NCI-H1092 (cell line): ENCODE measurements at places on chromosomes 16 and 17.

DNA sequence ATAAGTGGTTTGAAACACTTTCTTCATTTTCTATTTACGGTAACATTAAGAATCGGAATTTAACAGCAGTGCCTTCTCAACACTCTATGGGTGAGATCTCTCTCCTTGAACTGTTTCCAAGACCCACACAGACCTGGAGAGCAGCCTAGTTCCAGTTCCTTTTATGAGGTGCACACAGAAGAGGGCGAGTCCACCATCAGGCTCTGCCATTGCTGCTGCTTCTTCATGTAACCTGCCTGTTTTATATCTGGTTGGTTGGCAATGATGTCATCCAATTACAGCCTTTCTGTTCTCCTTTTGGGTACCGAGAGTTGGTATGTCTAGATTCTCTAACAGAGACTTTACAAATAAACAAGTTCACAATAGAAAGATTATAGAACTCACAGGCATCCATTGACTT lies 225.7 kb downstream of the UTP18 start:
- no peak for DNase-seq

DNA sequence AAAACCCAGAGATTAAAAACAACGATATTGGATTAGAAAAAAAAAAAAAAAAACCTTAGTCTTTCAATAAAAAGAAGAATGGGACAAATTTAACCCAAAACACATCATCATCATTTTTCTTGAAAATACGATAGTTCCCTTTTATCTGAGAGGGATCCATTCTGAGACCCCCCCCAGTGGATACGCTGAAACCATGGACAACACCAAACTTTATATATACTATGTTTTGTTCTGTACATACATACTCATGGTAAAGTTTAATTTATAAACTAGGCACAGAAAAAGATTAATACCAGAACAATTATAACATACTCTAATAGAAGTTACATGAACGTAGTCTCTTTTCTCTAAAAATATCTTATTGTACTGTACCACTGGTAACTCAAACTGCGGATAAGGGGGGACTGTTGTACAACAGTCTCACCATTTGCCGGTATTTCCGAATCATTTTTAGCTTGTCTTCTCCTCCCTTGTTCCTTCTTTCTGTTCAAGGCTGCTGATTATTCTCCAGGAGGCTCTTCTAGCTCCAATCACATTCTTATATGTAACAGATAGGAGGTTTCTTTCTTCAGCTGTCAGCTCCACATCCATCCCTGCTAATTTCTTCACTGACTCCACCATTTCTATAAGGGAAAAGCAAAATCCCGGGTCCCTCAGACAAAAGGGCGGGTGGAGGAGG lies 37.0 kb downstream of the RNF135 start:
- no peak for DNase-seq

DNA sequence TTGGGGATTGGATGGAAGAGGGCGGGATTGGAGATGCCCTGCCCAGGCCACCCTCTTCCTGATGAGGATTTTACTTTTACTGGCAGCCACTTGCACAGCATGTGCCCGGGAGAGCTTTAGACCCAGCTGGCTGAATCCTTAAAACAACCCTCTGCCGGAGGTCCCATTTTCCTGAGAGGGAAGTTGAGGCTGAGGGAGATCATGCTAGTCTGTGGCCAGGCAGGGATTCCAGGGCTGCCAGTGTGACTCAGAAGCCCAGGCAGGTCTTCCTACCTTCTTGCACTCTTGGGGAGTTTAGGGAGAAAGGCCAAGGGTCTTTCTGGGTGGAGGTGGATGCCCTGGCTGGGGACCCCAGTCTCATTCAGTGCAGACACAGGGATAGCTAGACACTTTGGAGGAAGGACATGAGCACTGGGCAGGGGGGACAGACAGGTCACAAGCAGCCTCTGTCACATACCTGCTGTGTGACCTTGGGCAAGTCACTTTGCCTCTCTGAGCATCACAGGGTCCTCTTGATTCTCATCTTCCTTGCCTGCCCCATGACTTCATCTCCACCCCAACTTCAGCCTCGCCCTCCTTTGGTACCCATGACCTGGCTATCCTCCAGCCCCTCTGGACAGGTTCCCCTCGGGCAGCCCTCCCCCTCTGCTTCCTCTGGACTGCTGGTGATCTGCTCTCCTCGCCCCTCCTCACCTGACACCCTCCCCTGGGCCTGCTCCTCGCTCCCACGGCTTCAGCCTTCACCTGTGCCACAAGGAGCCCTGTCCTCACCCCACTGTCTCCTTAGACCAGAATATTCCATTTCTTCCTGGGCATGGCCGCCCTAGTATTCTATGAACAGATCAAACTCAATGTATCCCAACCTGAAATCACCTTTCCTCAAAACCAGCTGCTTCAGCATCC lies 11.3 kb upstream of the DCAF7 start:
- no peak for DNase-seq

GRCh38 chr16:12611006-12611477 lies 192.6 kb downstream of the CPPED1 start:
- DNase-seq: no peak

GRCh38 chr16:82412770-82413169 lies 214.0 kb upstream of the CDH13 start:
- DNase-seq: no peak

GRCh38 chr16:16064874-16065384 lies 115.5 kb downstream of the ABCC1 start:
- no peak for DNase-seq

- no peak for DNase-seq
Observed at GRCh38 chr16:14335297-14335696, 264.2 kb downstream of the MRTFB start.

GRCh38 chr16:14131774-14132695 lies 60.9 kb downstream of the MRTFB start:
- DNase-seq: no peak

DNA sequence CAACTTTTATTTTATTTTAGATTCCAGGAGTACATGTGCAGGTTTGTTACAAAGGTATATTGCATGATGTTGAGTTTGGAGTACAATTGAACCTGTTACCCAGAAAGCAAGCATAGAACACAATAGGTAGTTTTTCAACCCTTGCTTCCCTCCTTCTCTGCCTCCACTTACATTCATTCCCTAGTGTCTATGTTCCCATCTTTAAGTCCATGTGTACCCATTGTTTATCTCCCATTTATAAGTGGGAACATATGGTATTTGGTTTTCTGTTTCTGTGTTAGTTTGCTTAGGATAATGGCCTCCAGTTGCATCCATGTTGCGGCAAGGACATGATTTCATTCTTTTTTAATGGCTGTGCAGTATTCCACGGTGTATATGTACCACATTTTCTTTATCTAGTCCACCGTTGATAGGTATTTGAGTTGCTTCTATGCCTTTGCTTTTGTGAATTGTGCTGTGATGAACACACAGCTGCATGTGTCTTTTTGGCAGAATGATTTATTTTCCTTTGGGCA lies 114.0 kb upstream of the NACA2 start:
- DNase-seq: no peak

DNA sequence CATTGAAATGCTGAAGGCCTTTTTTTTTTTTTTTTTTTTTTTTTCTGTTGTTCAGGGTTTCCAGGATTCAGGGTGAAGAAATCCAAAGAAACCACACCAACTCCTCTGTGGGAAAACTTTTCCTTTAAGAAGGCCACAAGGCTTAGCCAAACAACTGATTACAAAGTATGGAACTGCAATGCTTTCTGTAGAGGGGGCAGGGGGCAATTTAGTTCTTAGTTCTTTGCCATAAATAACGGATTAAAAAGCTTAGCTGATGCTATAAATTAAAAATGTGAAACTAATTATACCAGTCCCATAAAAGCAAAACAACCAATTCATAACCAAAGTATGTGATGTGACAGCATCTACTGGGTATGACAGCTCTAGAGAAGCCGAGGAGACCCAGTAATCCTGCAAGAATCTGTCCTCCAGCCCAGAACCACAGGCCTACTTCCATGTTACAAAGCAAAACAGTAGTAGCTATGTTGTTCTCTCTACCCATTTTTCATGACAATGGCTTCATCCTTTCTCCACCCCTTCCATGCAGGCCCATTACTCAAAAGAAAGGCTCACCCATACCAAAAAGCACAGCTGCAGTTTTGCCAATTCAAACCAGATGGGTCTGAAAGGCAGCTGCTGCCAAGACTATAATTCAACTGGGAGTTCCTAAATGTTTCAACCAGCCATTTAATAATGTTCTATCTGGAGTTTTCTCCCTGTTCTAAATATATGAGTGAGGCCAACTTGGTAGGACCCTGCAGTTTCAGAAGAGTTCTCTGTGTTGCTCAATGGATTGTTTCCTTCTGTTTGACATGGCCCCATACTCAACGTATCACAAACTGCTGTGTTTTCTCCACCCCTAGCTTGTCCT lies 167.1 kb upstream of the ZFHX3 start:
- no peak for DNase-seq

- no peak for DNase-seq
Observed at GRCh38 chr16:89351645-89352044, 134.1 kb downstream of the ZNF778 start.

DNA sequence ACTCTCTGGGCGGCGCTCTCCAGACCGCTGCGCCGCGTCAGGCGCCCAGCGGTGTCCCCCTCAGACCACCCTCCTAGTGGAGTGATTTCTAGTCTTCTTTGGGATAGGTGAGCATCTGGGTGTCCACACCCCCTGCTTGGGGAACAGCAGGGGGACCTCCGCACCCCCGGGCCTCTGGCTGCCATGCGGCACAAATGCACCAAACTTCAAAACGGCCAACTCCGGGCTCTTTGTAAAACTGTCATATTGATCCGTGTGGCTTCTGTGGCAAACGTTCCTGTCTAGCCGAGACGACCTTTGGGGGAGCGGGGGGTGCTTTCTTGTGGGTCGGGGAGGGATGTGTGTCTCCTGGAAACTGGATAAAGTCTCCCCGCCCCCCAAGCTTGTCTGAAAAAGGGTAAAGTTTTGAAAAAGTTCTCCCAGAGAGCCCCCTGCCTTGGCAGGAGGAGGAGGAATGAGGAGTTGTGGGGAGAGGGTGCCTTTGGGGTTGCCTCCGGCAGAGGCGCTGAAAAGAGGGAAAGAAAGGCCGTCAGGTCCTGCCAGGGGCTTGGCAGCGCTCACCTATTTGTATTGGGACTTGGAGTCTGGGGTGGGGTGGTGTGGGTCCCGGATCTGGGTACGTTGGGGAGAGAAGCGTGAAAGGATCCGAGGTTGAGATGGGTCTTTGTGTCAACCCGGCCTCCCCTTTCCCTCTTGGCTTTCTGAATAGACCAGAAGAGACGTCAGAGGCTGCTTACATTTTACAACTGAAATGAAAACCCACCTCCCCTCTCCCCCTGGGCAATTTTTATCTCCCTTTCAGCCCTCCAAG lies 2.2 kb upstream of the CHD3 start:
- peak; percentile 61 for DNase-seq

GRCh38 chr17:80921741-80922579 lies 69.7 kb upstream of the CHMP6 start:
- DNase-seq: no peak

DNA sequence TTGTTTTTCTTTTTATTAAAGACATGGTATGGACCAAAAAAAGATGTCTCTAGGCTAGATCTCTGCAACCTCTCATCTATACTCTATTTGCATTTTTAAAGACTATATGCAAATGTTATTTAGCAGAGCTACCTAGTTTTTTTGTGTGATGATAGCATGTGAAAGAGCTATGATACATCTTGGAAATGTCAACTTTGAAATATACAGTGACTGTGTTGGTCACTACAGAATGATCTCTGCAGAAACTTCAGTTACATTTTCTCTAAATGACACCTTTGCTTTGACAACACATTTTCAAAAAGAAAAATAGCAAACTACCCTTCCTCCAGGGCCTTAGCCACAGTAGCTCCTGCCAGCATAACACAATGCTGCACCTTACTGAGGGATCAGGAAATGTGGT lies 86.6 kb downstream of the PRKCB start:
- DNase-seq: no peak

- peak; percentile 43 for DNase-seq
Observed at GRCh38 chr16:85612191-85612800, 826 bp upstream of the GSE1 start.

- DNase-seq: no peak
Observed at GRCh38 chr16:52696126-52696525, 149.2 kb upstream of the TOX3 start.

DNA sequence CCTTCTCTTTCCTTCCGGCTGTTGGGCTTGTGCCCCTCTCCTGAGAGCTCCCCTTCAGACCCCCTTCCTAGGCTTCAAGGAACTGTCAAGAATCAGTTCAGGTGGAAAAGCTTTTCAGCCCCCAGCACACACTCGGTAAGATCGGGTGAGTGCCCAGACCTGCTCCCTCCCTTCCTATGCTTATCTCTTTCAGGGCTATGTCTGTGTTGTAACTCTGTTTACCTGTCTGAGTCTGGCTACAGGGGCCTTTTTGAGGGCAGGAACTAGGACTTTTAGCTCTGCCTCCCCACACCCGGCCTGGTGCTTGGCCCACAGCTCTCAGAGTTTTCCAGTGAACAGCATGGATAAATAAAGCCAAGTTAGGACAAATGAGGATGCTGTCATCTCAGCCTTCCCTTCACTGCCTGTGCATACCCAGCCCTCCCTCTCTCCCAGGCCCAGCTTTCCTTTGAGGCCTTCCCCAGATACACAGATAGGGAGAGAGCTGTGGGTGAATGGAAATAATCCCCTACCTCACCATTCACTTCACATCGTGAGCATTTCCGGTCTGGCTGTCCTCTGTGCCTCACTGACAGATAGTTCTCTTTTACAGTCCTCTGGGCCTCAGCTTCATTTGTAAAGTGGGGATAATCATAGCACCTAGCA lies 5.7 kb upstream of the MRPS23 start:
- DNase-seq: no peak

DNA sequence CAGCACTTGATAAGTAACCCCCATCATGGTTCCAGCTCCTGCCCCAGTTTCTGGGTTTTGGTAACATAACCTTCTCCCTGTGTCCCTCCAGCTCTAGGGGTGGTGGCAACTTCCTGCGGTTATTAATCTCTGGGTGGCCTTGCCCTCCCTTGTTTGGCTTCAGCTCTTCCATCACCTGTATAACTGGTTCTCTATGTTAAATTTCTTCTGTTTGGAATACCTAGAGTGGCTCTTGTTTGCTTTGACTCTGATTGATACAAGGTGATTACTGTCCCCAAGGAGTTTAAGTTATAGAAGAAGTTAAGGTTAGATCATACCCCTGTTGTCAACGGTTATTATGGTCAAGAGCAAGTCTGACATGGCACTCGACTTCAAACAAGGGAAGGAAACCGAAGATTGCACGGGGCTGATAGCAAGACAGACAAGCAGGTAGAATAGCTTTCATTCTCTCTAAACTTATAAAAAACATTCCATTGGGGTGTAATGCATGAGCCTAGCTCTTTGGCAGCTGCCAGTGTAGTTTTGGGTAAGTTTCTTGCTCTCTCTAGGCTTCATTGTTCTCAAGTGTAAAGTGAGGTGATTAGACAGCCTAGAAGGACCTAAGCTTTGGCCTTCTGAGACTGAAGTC lies 11.0 kb upstream of the CCR7 start:
- DNase-seq: no peak

- DNase-seq: no peak
Observed at GRCh38 chr17:3551189-3551588, 6.4 kb downstream of the TRPV3 start.
